ENCODE measurements at places on chromosomes 7 and 10. TPM values are rescaled to one million over a fixed set of nuclear protein-coding genes. Genes with fewer than 3 reads are reported as not detected.

- DNase-seq: no peak
Observed at GRCh38 chr10:2964632-2965296, 102.6 kb upstream of the PFKP start.

The OR6V1 gene
- not detected for total RNA-seq

- DNase-seq: no peak
Observed at GRCh38 chr7:90723866-90724265, 127.7 kb downstream of the CDK14 start.

DNA sequence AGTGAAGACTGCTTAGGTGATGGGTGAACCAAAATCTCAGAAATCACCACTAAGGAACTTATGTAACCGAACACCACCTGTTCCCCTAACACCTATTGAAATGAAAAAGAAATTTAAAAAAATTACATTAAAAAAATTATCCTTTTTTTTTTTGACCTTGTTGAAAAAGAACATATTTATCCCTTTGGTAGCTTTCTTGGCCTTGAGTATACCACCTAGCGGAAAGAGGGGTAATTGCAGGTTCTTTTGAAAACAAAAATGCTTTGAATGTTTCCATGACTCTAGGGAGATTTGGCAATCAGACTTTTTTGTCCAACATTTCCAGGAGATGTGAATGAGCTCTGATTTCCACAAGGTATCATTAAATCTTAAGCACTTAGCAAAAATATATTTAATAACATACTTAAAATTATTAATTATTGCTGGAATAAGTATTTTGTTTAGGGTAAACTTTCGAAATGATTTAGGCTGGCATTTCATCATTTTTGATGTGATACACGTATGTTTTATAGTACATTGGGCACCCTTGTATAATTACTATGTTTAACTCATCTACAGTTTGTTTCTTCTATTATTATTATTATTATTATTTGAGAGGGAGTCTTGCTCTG lies 47.0 kb upstream of the ELMO1 start:
- DNase-seq: peak; percentile 27

- DNase-seq: no peak
Observed at GRCh38 chr7:114952296-114952695, 30.4 kb downstream of the MDFIC start.

- DNase-seq: no peak
Observed at GRCh38 chr7:127594490-127594889, 954 bp downstream of the FSCN3 start.

GRCh38 chr10:22992075-22992474 lies 64.2 kb downstream of the ARMC3 start:
- no peak for DNase-seq

The NPFFR1 gene
- total RNA-seq: not detected

- DNase-seq: peak; percentile 93
Observed at GRCh38 chr7:117124591-117125220, 171.4 kb downstream of the ST7 start.

- DNase-seq: no peak
Observed at GRCh38 chr10:11879387-11880094, 56.4 kb downstream of the PROSER2 start.

DNA sequence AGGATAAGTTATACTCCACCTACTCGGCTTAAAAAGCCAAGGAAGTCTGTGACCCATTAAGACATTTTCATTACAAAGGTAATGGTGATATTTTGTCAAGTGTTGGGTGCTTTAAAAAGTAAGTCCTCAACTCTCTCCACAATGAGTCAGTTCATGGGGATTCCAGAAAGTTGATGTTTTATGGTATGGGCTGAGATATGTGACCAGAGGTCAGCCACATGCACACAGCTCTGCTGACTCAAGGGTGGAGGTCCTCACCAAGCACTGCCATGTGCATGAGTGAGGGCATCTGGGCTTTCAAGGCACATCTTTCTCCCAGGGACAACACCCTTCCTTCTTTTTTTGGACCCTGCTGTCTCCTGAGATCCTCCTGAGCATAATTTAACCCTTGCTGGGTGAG lies 292.9 kb downstream of the PTEN start:
- peak; percentile 85 for DNase-seq
